ENCODE measurements at places on chromosomes 11 and 22.

GRCh38 chr22:21606775-21607174 lies 23.0 kb downstream of the YDJC start:
- DNase-seq, result no peak

GRCh38 chr11:132158696-132159095 lies 788.3 kb downstream of the NTM start:
- DNase-seq, result no peak

GRCh38 chr11:116114198-116114651 lies 610.0 kb upstream of the CADM1 start:
- DNase-seq, result no peak

GRCh38 chr22:36267058-36267457 lies 14.1 kb downstream of the APOL1 start:
- no peak for DNase-seq

- DNase-seq, result no peak
These were observed 6.0 kb upstream of the SLC35F2 start for GRCh38 chr11:107864591-107864990.

- DNase-seq, result no peak
These were observed 74.7 kb downstream of the PDE2A start for GRCh38 chr11:72599325-72600117.

- no peak for DNase-seq
These were observed 36.8 kb upstream of the APOA1 start for GRCh38 chr11:116874251-116874650.

Measured in mesothelial cell of epicardium (in vitro differentiated cells).